ENCODE measurements at places on chromosomes 5 and 9. TPM values are rescaled to one million over a fixed set of nuclear protein-coding genes. Genes with fewer than 3 reads are reported as not detected.

Gene PCDHB15
- polyA plus RNA-seq: not detected

Gene TICAM2
- not detected for polyA plus RNA-seq

- peaks cover 16% of the 10 kb centered on the region for H3K4me1 ChIP-seq
- peak; percentile 23 for DNase-seq
These were observed 4.1 kb downstream of the MRPS2 start for GRCh38 chr9:135504262-135505243.

- DNase-seq: no peak
- H3K4me3 ChIP-seq: no peak overlapping the region
- peaks cover 4% of the 10 kb centered on the region for H3K4me1 ChIP-seq
- peaks cover 21% of the 10 kb centered on the region for H3K27me3 ChIP-seq
These were observed 169.7 kb downstream of the C9orf50 start for GRCh38 chr9:129451089-129451656.

Gene SPATA31E1
- not detected for polyA plus RNA-seq

DNA sequence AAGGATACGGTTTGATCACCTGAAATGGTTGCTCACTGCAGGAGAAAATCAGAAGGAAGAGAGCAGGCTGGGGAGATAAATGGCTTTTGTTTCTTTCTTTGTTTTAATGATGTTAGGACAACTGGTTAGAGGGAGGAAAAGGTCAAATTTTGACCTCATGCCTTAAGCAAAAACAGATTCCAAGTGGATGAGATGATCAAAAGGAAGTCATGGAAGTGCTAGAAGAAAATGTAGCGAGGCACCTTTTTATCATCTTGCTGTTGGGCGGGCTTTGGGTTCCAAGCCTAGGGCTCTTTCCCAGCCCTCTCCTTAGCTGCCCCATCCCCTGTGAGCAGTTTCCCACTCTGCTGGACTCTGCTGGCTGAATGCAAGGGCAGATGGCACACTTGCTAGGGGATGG lies 127.9 kb downstream of the ADAMTS2 start:
- no peak for DNase-seq
- no peak overlapping the region for H3K27ac ChIP-seq
- no peaks in the 10 kb centered on the region for H3K36me3 ChIP-seq
- no peak overlapping the region for H3K4me3 ChIP-seq
- H3K27me3 ChIP-seq: no peaks in the 10 kb centered on the region

GRCh38 chr5:146754621-146755020 lies 123.9 kb downstream of the PPP2R2B start:
- peaks cover 7% of the 10 kb centered on the region for H3K27me3 ChIP-seq
- DNase-seq: no peak
- H3K4me3 ChIP-seq: peak overlapping the region; percentile 86
- H3K4me1 ChIP-seq: peaks cover 92% of the 10 kb centered on the region
- no peaks in the 10 kb centered on the region for H3K36me3 ChIP-seq

DNA sequence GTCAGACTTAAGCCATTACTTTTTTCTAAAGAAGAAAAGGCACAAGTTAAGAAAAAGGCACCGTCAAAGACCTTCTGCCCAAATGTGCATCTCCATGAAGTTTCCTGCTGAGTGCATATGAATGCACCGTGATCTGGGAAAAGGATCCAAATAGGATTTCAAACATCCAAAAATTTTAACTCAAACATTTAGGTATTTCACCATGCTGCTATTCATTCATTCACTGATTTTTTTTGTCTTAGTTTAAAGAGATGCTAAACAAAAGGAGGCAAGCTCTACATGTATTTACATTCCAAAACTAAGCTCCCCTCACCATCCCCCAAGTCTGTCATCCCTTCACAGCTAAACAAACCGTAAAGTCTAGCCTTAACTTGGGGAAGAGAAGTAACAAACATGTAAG lies 291.9 kb downstream of the ARL15 start:
- H3K27ac ChIP-seq: no peak overlapping the region
- H3K27me3 ChIP-seq: no peaks in the 10 kb centered on the region
- peaks cover 23% of the 10 kb centered on the region for H3K36me3 ChIP-seq
- H3K4me1 ChIP-seq: peaks cover 25% of the 10 kb centered on the region
- no peak for DNase-seq
- H3K4me3 ChIP-seq: no peak overlapping the region

- H3K27ac ChIP-seq: no peak within 1 kb of the TSS
- peaks cover 5% of the 10 kb centered on the region for H3K36me3 ChIP-seq
- peak; percentile 16 for DNase-seq
- no peak within 1 kb of the TSS for H3K4me3 ChIP-seq
- H3K4me1 ChIP-seq: peaks cover 7% of the 10 kb centered on the region
- no peaks in the 10 kb centered on the region for H3K27me3 ChIP-seq
These were observed at the start of gene KLHL3 for GRCh38 chr5:137735555-137736284. KLHL3 (minus strand) TSS chr5:137736089; CDS start chr5:137735646, 443 bp downstream.

- peak overlapping the region; percentile 95 for H3K27ac ChIP-seq
- H3K36me3 ChIP-seq: no peaks in the 10 kb centered on the region
- H3K27me3 ChIP-seq: peaks cover 35% of the 10 kb centered on the region
- peak overlapping the region; percentile 82 for H3K4me3 ChIP-seq
These were observed 150.6 kb downstream of the ERCC6L2 start for GRCh38 chr9:96025995-96026602.

Gene GPR21
- polyA plus RNA-seq: not detected

GRCh38 chr5:120446901-120447300 lies 17.2 kb upstream of the PRR16 start:
- H3K4me1 ChIP-seq: no peaks in the 10 kb centered on the region
- no peak overlapping the region for H3K27ac ChIP-seq
- H3K4me3 ChIP-seq: no peak overlapping the region
- no peak for DNase-seq
- H3K36me3 ChIP-seq: no peaks in the 10 kb centered on the region
- H3K27me3 ChIP-seq: no peaks in the 10 kb centered on the region

DNA sequence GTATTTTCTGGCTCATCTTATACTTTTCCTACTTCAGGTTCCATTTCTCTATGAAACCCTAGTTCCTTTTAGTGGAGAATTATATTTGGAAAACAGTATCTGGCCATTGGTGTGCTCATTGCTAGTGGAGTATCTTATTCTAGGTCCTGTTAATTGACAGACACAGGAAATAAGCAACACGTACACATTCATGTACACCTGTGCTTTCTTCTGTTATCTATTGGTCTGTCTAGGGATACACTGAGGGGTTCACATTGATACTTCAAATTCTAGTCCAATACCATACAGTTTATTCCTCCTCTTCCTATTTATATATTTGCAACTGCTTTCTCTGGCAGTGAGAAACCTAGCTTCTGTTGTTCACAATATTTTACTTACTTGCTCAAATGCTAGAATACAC lies 110.2 kb downstream of the FER start:
- no peaks in the 10 kb centered on the region for H3K36me3 ChIP-seq
- no peak overlapping the region for H3K4me3 ChIP-seq
- DNase-seq: no peak
- H3K27me3 ChIP-seq: peaks cover 3% of the 10 kb centered on the region

DNA sequence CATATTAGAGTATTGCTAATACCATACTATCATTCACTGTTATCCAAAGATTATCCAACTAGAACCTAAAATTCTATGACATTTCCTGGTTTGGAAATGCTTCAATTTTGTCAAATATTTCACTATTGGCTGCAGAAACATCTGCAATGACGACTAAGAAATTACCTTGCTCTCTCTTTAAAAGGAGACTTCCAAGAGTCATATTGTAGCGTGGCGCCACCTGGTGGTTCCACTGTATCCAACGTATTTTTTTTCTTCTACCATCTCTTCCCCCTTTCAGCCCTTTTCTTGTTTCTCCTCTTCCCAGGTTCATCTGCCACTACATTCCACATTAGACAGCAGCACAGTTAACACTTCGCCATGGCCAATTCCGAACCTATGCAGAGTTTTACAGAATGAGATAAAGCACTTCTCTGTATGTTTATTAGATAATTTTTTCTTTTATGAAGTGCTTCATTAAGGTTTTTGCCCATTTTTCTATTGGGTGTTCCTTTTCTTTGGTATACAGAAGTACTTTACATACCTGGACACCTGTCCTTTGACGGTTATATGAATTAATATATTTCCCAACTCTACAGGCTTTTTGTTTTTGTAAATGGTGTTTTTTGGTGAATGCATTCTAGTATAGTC lies 153.5 kb downstream of the CDC42SE2 start:
- peaks cover 3% of the 10 kb centered on the region for H3K27me3 ChIP-seq
- no peak overlapping the region for H3K4me3 ChIP-seq
- peak overlapping the region; percentile 50 for H3K27ac ChIP-seq
- DNase-seq: peak; percentile 64
- peaks cover 25% of the 10 kb centered on the region for H3K4me1 ChIP-seq
- H3K36me3 ChIP-seq: no peaks in the 10 kb centered on the region

DNA sequence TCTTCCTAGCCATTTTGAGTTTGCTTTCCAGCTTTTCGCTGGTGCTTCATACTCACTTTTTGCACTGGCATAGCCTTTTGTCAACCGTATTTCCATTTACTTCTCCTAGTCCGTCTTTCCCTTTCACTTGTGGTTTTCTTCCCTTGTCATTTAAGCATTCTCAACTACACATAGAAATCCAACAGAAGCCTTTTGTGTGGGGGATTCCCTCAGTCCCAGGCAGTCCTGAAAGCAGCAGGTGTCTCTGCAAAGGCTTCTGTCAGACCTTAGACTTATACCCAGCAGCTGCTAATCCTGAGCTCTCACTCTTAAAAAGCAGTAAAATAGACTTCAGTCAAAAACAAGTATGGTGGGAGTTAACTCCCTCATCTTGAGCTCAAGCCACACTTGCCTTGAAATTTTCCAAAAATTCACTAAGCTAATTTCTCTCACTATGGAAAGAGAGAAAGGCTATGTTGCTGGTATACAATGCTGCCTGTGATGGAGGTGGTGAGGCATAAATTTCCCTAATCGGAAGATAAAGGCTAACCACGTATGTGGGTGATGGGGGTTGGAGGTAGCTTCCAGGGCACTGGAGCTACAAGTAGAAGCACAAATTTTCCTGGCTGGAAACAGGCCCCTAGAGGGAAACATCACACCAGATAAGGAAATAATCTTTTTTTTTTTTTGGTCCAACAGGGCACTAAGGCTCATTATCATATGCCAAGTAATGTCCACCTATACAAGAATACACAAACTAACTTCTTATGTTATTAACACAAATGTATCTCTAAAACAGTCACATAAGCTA lies 34.8 kb upstream of the IFNK start:
- no peak for DNase-seq
- peaks cover 28% of the 10 kb centered on the region for H3K4me1 ChIP-seq
- H3K4me3 ChIP-seq: no peak overlapping the region
- no peak overlapping the region for H3K27ac ChIP-seq
- no peaks in the 10 kb centered on the region for H3K27me3 ChIP-seq

- peaks cover 18% of the 10 kb centered on the region for H3K4me1 ChIP-seq
- peaks cover 4% of the 10 kb centered on the region for H3K27me3 ChIP-seq
- DNase-seq: peak; percentile 53
- peak overlapping the region; percentile 80 for H3K4me3 ChIP-seq
These were observed 24.3 kb downstream of the CPLX2 start for GRCh38 chr5:175895686-175896102.

GRCh38 chr5:154455585-154455984 lies 9.8 kb downstream of the SAP30L start:
- H3K27me3 ChIP-seq: no peaks in the 10 kb centered on the region
- peaks cover 9% of the 10 kb centered on the region for H3K4me1 ChIP-seq
- H3K36me3 ChIP-seq: peaks cover 67% of the 10 kb centered on the region

Data from immature natural killer cell (primary cell).